Fibroblast of gingiva (primary cell): ENCODE measurements at places on chromosomes 5 and 9.

- DNase-seq, result peak; percentile 35
These were observed 116.7 kb downstream of the WDR70 start for GRCh38 chr5:37495668-37496347.

- peak; percentile 93 for DNase-seq
These were observed 151.5 kb downstream of the RGS3 start for GRCh38 chr9:113614843-113615648.

DNA sequence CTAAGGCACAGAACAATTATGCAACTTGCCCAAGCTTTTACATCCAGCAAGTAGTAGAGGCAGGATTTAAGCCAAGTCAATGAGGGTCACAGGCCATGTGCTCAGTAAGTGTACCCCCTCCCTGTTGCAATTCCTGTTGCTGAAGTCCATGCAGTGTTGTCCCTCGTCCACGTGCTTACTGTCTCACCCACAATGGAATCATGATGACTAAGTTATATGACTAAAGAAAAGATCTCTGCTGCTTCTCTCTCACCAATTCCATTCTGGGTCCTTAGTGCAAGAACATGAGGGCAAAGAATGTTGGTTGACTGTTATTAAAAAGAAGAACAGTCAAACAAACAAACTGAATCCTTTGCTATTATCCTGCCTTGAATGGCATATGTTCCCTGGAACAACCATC lies 233.6 kb upstream of the SLC24A2 start:
- DNase-seq, result peak; percentile 14

GRCh38 chr5:124748687-124749594 lies 2.5 kb upstream of the ZNF608 start:
- DNase-seq, result peak; percentile 85

DNA sequence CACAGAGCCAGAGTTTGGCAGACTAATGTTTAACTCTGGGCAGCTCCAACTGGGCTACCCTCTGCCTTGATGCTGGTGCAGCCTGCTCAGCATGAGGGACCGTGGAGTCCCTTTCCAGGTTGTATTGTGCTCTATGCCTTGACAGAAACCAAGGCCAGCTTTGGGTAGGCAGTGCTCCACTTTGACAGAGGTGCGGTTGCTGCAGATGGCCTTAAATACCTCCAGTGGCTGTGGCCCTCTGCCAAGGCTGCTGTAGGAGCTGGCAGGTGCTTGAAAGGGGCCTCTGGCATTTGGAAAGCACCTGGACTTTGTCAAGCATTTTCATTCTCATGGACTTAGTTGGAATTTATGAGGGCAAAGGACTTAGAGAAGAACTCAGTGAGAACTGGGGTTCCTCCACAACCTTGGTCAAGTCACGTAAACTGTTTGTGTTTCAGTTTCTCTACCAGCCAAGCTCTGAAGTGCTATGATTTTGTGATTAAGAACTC lies 249.7 kb upstream of the ZNF462 start:
- DNase-seq, result no peak

DNA sequence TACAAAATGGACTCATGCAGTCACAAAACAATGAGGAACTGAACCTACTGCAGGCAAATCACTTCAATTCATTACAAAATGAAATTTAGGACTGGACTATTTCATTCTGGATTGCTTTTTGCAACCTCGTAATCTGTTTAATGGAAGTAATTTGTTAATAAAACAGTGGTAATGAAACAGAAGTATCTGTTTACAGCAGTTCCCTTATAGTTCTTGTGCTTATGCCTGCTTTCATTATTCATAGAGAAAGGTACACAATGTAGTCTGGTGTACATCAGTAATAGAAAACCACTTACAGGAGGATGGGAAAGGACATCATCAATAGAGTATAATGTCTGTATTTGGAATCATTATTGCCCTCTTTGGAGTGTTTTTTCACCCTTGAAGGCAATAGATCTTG lies 389.2 kb upstream of the NUDT12 start:
- no peak for DNase-seq

- DNase-seq, result no peak
These were observed 124.4 kb downstream of the PLK2 start for GRCh38 chr5:58335518-58335917.

DNA sequence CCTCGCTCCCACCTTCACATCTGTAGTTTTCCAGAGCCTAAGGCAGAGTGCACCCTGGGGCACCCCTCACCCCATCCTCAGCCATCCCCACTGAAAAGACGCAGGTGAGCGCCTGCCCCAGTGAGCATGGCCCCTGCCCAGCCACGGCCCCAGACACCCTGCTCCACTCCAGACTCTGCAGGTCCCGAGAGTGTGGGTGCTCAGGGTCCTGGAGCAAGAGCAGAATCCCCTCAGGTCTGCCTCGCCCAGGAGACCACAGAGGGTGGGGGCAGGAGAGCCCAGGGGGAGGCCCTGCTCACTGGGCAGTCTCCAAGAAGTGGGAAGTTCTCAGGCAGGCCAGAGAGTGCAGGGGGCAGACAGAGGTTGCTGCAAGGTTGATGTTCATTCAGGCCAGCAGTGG lies 158.6 kb upstream of the PPP1R26 start:
- DNase-seq, result no peak

DNA sequence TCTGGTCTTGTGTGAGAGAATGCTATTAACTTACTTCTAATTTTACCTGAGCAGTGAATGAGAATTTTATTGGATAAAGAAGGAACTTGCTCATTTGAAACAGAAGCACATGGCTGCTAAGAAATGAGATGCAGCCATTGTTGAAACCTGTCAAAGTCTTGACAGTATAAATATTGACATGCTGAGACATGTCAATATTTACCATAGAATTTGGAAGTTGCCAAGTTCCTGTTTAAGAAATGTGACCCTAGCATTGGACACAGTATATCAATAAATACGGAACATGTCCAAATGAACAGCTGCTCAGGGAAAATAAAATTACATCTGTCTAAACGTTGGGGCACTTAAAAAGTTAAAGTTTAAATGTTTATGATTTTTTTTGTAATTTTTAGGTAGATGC lies 7.8 kb downstream of the XRCC4 start:
- DNase-seq, result no peak

DNA sequence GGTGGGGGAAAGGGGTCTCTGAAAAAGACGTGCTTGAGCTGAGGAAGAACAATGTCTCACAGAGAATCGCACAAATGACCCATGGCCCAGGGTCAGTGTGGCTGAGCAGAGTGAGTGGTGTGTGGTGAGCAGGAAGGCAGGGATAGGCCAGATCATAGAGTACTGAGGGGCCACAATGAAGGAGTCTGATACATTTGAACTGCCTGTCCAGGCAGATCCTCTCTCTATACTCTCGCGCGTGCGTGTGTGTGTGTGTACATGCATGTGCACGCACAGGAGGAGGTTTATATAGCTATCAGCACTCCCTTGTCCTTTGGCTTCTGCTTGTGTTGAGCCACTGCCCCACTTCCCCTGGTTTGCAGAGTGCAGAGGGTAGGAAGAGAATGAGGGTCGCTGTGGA lies 294.0 kb downstream of the ZNF608 start:
- no peak for DNase-seq

DNA sequence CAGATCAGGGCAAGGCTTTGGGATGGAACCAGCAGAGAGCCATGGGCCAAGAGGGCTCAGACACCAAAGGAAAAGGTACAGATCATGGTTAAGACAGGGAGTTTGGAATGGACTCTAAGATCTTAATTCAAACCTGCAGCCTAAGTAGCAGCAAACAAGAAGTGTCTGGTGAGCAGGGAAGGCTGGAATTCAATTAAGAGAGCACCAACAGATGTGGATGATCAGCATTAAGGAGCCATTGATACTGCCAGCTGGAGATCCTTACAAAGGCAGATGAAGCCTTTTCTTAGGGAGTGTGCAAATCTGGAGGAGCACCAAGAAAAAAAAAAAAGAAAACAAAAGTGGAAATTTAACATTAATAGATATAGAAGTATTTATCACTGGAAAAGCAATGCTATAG lies 516.8 kb downstream of the RASEF start:
- no peak for DNase-seq

DNA sequence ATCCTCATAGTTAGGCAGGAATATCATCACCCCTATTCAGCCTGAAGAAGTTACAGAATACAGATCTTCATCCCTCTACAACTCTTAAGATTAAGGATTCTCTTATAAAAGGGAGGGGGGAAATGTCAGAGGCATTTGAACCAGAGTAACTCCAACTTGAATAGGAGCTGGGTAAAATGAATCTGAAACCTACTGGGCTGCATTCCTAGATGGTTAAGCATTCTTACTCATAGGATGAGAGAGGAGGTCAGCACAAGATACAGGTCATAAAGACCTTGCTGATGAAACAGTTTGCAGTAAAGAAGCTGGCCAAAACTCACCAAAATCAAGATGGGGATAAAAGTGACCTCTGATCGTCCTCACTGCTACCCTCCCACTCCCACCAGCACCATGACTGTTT lies 14.4 kb downstream of the FREM1 start:
- DNase-seq, result no peak

DNA sequence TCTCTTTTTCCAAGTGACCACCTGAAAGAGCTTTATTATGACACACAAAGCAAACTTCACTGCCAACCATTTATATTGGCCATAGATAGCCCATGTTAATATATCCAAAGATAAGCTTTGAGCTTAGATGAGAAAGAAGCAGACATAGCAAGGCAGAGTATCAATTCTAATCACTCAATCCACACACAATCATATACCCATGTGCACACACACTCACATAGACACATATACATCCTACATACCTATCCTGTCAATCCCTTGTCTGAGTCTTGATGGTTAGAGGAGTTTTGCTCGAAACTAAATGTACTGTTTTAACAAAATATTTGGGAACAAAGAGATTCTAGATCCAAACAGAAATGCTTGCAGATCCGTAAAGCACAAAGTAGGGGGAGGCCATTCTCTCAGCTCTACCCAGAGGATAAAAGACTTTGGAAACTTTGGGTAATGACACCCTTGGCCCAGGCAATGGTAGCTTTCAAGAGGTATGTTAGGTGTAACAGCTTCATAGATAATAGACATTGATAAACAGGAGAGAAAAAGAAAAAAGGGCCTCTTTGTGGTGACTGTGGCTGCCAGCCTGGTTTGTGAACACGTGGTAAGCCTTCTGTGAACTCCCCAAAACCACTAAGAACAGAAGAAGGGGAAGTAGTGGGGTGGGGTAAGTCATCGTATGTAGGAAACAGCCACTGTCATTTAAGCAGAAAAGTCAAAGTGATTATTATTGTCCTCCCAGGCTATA lies 121.6 kb downstream of the TLR4 start:
- no peak for DNase-seq

DNA sequence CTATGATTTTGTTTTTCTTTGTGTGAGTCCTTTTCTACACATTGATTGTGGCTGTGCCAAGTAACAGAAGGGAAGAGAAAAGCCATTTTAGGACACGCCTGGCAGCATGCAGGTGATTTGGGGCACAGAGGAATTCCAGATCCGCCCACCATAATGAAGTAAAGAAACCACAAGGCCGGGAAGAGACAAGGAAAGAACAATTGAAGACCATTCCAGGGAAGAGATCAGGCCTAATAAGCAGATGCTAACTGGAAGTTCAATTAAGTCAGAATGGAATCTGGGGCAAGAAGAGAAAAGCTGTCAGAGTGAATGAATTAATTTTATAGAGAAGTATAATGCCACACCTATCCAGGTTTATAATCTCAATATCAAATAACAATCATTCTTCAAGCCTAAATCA lies 110.2 kb upstream of the ISL1 start:
- no peak for DNase-seq

DNA sequence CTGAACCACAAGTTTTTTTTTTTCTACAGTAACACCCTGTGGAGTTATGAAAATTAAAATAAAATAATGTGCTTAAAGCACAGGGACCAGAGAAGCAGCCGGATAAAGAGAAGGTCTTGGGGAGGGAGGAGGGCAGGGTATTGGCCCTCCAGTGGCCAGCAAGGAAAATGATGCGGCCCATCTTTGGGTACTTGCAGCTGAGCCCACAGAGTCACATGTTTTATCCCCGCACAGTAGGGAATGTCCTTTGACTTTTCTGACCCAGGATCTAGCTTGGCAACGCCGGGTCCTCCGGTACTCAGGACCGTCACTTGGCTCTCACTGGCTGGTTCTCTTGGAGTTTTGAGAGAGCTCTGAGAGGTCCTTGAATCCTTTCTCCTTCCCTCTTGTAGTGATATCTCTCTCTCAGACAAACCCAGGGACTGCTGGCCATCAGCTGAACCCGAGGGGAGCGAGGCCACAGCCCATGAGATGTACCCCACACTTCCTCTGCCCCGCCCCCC lies 35.3 kb upstream of the HSPA9 start:
- no peak for DNase-seq

- no peak for DNase-seq
These were observed 26.8 kb upstream of the MVB12B start for GRCh38 chr9:126299706-126300276.

DNA sequence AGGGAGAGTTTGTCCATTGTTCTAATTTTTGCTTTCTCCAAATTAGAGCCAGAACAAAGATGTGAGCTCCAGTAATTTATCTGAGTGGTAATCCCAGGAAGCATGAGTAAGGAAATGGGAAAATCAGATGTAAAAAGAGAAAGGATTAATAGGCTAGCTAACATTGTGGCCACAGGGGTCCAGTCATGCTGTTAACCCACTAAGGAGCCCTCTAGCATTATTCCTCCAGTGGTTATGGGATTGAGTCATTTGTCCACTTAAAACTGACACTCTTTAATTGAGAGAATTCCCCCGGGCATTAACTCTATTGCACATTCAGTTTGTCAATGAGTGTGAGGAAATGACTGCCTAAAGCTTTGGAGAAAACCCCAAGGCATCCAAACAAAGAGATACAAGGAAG lies 700.3 kb upstream of the TYRP1 start:
- DNase-seq, result no peak

DNA sequence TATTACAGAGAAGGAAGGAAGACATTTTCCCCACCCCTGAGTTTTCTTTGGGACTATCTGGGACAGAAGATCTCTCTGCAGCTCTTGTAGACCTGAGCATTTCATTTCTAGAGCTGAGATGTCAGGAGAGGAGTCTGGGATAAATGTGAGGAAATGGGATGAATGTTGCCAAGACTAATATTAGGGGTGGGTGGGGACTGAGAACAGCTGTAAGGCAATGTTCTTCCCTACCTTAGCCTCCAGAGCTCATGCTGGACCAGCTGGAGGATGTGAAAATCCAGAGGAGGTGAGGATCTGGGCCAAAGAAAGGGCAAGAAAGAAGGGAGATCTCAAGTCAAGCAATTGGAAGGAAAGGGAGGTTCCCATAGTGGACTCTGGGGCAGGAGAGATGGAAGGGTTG lies 23.1 kb upstream of the FOXD1 start:
- no peak for DNase-seq

- DNase-seq, result no peak
These were observed 50.8 kb downstream of the F2R start for GRCh38 chr5:76766746-76767145.

DNA sequence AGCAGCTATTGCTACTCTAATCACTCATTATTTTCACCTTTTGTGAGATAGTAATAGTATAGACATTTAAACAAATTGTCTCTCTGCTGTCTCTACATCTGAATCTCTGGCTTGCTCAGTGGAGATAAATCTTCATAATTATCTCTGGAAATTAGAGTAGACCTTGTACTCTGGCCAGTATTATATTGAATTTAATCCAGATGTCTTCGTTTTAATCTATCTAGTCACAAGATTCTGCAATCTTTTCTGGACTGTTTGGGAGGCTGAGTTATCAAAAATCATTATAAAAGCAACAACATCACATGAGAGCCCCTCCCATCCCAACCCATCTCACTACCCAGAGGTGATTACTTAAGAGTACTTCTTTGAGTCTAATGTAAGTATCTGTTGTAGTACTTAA lies 19.0 kb downstream of the ARHGAP26 start:
- DNase-seq, result peak; percentile 36

- DNase-seq, result peak; percentile 88
These were observed 145.4 kb upstream of the MTAP start for GRCh38 chr9:21656776-21657674.

GRCh38 chr5:82446809-82447208 lies 168.7 kb upstream of the RPS23 start:
- DNase-seq, result no peak
